Kidney epithelial cell (primary cell): ENCODE measurements at places on chromosomes 16 and 17. TPM values are rescaled to one million over a fixed set of nuclear protein-coding genes. Genes with fewer than 3 reads are reported as not detected.

- no peak for DNase-seq
Measured at GRCh38 chr17:16953841-16954240, 18.1 kb downstream of the TNFRSF13B start.

GRCh38 chr17:58538811-58539409 lies 24.5 kb upstream of the MTMR4 start:
- DNase-seq: no peak

GRCh38 chr16:86398622-86399021 lies 111.7 kb upstream of the FOXF1 start:
- no peak for DNase-seq

DNA sequence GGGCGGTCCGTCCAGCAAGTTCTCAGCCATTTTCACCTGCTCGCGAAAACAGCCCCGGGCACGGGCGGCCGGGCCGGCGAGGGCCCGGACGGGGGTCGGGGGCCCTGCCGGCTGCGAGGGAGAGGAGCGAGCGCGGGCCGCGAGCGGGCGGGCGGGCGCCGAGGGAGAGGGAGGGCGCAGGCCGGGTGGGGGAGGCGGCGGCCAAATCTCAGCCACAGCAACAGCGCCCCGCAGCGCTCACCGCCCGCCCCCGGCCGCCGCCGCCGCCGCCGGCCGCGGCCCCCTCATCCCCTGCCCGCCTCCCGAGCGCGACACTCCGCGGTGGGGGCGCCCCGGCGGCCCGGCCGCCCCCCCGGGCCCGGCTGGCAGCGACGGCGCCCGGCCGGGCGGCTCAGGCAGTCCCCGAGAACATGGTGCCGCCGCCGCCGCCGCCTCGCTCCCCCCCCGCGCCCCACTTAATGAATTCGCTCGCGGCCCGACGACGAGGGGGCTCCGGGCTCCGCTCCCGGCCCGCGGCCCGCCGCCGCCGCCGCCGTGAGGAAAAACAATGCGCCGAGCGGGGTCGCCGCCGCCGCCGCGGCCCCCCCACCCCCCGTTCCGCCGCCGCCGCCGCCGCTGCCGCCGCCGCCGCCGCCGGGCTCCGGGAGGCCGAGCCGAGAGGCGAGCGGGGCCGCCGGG lies 487 bp downstream of the CREBBP start:
- no peak for DNase-seq

GRCh38 chr16:10791048-10791447 lies 27.5 kb downstream of the TVP23A start:
- DNase-seq: no peak

Gene BAHCC1
- total RNA-seq: 6.6 and 15.1 TPM in 2 replicates

Gene VAT1L
- 0.29 and 0.41 TPM in 2 replicates for total RNA-seq

Gene MKS1
- total RNA-seq: 16.8 and 17.5 TPM in 2 replicates

Gene CDC6
- 7.9 and 8.8 TPM in 2 replicates for total RNA-seq

Gene CDH3
- 173 and 201 TPM in 2 replicates for total RNA-seq
